Nucleus accumbens (tissue), 56 donors: ENCODE measurements at places on chromosomes 2 and 18.

DNA sequence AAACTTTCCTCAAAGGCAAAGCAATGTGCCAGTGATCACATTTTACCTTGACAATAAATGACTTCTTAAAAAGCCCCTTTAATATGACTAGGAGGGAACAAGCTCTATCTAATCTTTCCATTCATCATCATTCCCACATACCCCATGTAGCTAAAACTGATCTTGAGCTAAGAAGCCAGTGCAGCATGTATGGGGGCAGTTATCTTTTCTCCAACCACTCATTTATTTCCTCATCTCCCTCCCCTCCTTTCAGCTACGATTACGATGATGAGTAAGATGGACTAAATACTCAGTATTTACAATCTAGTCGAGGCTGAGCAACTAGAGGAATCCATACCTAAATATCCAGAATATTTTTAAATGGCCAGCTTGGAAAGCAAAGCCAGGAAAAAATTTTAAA, 35.5 kb downstream of the PNO1 start:
- DNase-seq, result no peak

- DNase-seq, result no peak
Observed at GRCh38 chr2:98140210-98140609, 53.2 kb downstream of the VWA3B start.

GRCh38 chr18:79685971-79686370, 6.4 kb downstream of the CTDP1 start:
- no peak for DNase-seq

GRCh38 chr2:43480874-43481273, 115.0 kb downstream of the THADA start:
- no peak for DNase-seq

- no peak for DNase-seq
Observed at GRCh38 chr18:6734726-6735430, 5.4 kb downstream of the ARHGAP28 start.

GRCh38 chr2:241312082-241312481, 3.4 kb downstream of the HDLBP start:
- DNase-seq, result no peak

DNA sequence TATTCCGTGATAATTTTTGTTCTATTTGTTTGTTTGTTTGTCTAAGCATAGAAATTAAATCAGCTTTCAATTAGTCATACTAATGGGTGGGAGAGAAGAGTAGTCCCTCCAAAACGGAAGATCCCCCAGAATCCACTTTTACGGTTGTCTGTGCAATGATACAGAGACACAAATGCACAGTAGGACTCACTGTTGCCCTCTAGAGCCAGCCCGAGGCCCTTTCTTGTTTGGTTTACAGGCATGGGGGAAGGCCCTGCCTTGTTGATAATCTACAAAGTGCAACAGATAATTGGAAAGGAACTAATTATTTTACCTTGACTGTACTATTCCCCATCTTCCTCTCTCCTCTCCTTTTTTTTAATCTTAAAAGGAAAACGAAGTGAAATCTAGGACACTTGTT, 121.1 kb downstream of the ACOXL start:
- peak; percentile 30 for DNase-seq

- peak; percentile 61 for DNase-seq
Observed at GRCh38 chr18:34659579-34660517, 50.2 kb upstream of the DTNA start.

- DNase-seq, result no peak
Observed at GRCh38 chr2:235070063-235070706, 118.4 kb downstream of the SH3BP4 start.
